Common myeloid progenitor, CD34-positive (primary cell): ENCODE measurements at places on chromosomes 2 and 18.

DNA sequence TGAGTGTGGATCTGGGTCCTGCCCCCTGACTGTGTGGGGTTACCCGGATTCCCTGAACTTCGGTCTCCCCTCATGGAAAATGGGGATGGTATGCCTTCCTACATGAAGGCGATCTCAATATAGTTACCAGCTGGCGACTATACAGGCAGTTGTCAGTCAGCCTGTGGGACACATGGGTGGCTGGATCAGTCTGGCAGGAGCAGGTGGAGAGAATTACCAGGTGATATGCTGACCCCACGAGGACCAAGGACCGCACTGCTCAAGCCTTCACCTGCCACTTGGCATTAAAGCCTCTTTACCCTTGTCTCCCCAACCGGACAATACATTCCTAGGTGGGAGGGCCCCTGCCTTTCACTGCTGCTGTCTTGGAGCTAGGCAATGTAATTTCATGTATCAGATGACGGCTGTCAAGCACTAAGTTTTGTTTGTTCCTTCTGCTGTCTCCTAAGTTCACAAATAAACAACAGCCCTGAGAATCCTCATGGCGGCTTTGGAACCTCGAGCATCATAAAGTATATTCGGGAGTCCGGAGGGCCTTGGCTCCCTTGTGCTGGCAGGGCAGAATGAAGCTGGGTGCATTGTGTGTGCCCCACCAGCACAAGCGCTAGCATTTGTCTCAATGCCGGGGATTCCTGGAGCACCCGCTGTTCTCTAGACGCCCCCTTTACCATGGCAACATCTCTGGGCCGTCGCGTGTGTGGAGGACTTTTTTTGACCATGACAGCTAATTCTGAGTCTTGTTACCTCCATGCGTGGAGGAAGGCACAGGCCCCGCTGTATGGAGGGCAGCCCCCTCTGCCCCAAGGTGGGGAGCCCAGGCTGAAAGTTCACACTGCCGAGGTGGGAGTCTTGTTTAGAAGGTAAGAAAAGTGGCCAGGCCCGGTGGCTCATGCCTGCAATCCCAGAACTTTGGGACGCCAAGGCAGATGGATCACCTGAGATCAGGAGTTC lies 48.6 kb downstream of the PDCL3 start:
- H3K27me3 ChIP-seq = no peaks in the 10 kb centered on the region
- H3K4me1 ChIP-seq = no peaks in the 10 kb centered on the region
- DNase-seq = no peak
- H3K27ac ChIP-seq = no peak overlapping the region
- no peaks in the 10 kb centered on the region for H3K36me3 ChIP-seq

GRCh38 chr18:48154828-48155227 lies 224.4 kb upstream of the SMAD2 start:
- no peaks in the 10 kb centered on the region for H3K27me3 ChIP-seq
- no peak for DNase-seq
- H3K4me3 ChIP-seq = no peak overlapping the region
- no peaks in the 10 kb centered on the region for H3K4me1 ChIP-seq

DNA sequence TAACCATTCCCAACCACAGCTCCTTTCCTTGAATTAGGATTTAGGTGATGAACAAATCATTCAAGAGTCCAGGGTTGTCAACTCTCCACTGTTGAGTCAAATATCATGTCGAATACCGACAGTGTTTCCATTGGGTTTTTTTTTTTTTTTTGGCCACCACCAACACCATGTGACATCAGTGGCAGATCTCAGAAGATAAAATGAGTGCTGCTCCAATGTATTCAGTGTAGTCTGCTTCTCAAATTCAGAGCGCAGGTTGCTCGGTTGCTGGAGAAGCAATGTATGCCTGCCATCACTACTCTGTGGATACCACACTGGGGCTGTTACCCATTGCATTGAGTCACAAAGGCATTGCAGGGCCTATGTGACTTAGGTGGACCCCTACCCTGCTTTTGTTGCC lies 10.8 kb upstream of the ATL2 start:
- no peak for DNase-seq
- no peak overlapping the region for H3K4me3 ChIP-seq
- H3K27ac ChIP-seq = no peak overlapping the region
- H3K36me3 ChIP-seq = no peaks in the 10 kb centered on the region
- H3K27me3 ChIP-seq = no peaks in the 10 kb centered on the region
- H3K4me1 ChIP-seq = peaks cover 8% of the 10 kb centered on the region

- no peaks in the 10 kb centered on the region for H3K27me3 ChIP-seq
- no peak for DNase-seq
- H3K4me3 ChIP-seq = no peak overlapping the region
- no peak overlapping the region for H3K27ac ChIP-seq
- H3K36me3 ChIP-seq = peaks cover 9% of the 10 kb centered on the region
- H3K4me1 ChIP-seq = no peaks in the 10 kb centered on the region
These were observed 63.1 kb downstream of the FAM171B start for GRCh38 chr2:186757009-186757408.

- no peak overlapping the region for H3K4me3 ChIP-seq
- DNase-seq = no peak
- H3K4me1 ChIP-seq = no peaks in the 10 kb centered on the region
- no peaks in the 10 kb centered on the region for H3K27me3 ChIP-seq
- H3K36me3 ChIP-seq = no peaks in the 10 kb centered on the region
- H3K27ac ChIP-seq = no peak overlapping the region
These were observed 105.4 kb upstream of the FAM110C start for GRCh38 chr2:151553-152334.

GRCh38 chr2:149561309-149561926 lies 26.2 kb downstream of the MMADHC start:
- no peaks in the 10 kb centered on the region for H3K27me3 ChIP-seq

- peaks cover 2% of the 10 kb centered on the region for H3K4me1 ChIP-seq
- no peaks in the 10 kb centered on the region for H3K36me3 ChIP-seq
- H3K27ac ChIP-seq = no peak overlapping the region
- H3K27me3 ChIP-seq = peaks cover 24% of the 10 kb centered on the region
- DNase-seq = no peak
These were observed 199.3 kb downstream of the MTX2 start for GRCh38 chr2:176468457-176469113.

GRCh38 chr18:3079653-3080052 lies 66.7 kb upstream of the LPIN2 start:
- DNase-seq = no peak
- no peaks in the 10 kb centered on the region for H3K27me3 ChIP-seq
- H3K27ac ChIP-seq = no peak overlapping the region
- no peaks in the 10 kb centered on the region for H3K36me3 ChIP-seq
- no peak overlapping the region for H3K4me3 ChIP-seq

DNA sequence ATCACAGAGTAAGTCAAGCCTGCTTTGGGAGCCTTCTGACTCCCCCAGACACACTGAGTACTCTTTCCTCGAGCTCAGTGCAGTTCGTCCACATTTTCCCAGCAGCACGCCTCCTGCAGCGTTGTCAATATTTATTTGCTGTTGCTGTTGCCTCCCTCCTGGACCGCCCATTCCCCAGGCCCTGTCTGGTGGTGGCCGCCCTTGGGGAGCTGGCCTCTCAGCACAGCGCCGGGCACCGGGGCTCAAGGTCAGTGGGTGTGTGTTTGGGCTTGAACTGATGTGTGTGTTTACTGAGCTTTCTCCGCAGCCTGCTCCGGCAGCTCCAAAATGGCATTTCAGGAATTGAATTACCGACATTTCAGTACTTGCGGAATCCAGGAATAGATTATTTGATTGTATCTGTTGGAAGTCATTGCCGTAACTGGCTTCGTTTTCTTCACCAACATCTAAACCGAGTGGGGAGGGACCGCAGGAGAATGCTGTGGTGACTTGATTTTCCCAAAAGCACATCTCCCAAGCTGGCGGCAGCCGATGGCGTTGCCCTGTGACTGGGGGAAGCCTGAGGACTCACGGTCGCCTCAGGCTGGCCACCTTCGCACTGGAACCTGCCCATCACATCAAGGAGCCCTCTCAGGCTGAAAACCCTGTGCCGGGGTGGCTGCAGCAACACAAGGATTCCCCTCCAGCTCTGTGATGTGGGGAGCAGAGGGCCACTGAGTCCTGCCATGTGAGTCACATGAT lies 66.0 kb downstream of the HPCAL1 start:
- no peak overlapping the region for H3K4me3 ChIP-seq
- H3K27me3 ChIP-seq = no peaks in the 10 kb centered on the region
- no peak for DNase-seq
- H3K36me3 ChIP-seq = peaks cover 2% of the 10 kb centered on the region

DNA sequence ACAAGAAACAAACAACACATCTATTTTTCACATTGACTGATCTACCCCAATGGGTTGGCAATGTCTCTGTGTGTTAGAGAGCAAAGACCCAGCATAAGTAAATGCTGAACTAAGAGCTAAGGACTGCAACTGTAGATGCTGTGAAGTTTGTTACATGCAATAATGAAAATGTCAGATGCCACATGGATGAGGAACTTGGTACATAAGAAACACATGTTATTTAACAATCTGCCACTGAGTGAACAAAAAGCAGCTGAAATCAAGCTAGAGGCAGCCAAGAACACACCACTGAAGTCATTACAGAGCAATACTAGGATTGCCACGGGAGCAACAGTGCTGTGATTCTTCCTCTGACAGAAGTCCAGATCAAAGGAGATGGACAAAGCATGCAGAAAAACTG lies 389.4 kb downstream of the CDH2 start:
- H3K36me3 ChIP-seq = no peaks in the 10 kb centered on the region
- H3K4me3 ChIP-seq = no peak overlapping the region
- DNase-seq = no peak

GRCh38 chr18:25164211-25164847 lies 187.6 kb downstream of the ZNF521 start:
- DNase-seq = peak; percentile 40
- no peaks in the 10 kb centered on the region for H3K27me3 ChIP-seq
- H3K27ac ChIP-seq = peak overlapping the region; percentile 83
- peak overlapping the region; percentile 54 for H3K4me3 ChIP-seq

DNA sequence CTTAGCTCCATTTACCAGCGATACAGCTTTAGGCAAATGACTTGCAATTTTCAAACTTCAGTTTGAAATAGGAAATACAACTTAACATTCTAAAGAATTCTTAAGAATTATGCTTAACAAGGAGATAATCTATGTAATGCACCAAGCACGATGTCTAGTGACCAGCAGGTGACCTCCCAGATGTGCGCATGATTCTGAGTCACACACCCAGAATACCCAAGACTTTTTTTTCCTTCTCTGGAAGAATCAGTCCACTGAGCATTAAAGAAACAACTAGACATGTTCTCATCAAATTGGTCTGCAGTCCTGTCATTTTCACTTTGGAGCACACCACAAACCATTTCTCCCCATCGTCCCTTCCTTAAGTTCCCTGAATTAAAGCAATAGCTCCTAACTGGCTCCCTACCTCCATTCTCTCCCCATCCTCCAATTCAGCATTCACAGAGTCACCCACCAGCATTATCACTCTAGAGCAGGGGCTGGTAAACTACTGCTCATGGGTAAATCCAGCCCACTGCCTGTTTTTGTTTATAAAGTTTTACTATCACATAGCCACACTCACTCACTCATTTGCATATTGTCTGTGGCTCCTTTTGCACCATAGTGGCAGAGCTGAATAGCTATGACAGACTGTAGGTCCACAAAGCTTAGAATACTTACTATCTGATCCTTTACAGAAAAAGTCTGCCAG lies 13.2 kb downstream of the EVA1A start:
- H3K4me3 ChIP-seq = no peak overlapping the region
- H3K27ac ChIP-seq = no peak overlapping the region
- no peaks in the 10 kb centered on the region for H3K27me3 ChIP-seq
- no peaks in the 10 kb centered on the region for H3K36me3 ChIP-seq
- no peaks in the 10 kb centered on the region for H3K4me1 ChIP-seq

GRCh38 chr18:39453882-39454281 lies 1888.3 kb upstream of the CELF4 start:
- H3K4me1 ChIP-seq = peaks cover 20% of the 10 kb centered on the region
- no peaks in the 10 kb centered on the region for H3K27me3 ChIP-seq

GRCh38 chr18:433960-434359 lies 66.5 kb downstream of the COLEC12 start:
- H3K27me3 ChIP-seq = no peaks in the 10 kb centered on the region
- H3K4me1 ChIP-seq = peaks cover 21% of the 10 kb centered on the region
- H3K27ac ChIP-seq = no peak overlapping the region
- H3K4me3 ChIP-seq = no peak overlapping the region
- DNase-seq = no peak

GRCh38 chr2:88168386-88168785 lies 1.8 kb upstream of the THNSL2 start:
- no peak overlapping the region for H3K4me3 ChIP-seq
- peaks cover 24% of the 10 kb centered on the region for H3K27me3 ChIP-seq
- H3K36me3 ChIP-seq = no peaks in the 10 kb centered on the region
- DNase-seq = no peak
- no peak overlapping the region for H3K27ac ChIP-seq
- no peaks in the 10 kb centered on the region for H3K4me1 ChIP-seq

DNA sequence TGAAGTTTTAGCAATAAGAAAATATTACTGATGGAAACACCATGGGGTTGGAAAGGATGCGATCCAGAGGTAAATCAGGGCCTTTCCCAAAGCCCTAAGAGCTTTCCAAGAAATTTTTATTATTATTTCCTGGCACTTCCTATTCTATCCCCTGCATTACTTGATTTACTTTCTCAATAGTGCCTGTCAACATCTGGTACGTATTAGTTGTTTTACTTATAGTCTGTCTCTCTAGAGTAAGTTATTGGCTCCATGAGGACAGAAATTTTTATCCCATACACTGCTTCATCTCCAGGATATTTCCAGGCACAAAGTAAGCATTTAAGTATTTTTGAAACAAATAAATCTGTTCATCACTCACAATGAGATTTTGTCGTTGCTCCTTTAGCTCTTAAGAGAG lies 18.1 kb downstream of the PPP4R1 start:
- H3K36me3 ChIP-seq = peaks cover 9% of the 10 kb centered on the region
- no peak overlapping the region for H3K27ac ChIP-seq
- no peak for DNase-seq
- peaks cover 3% of the 10 kb centered on the region for H3K4me1 ChIP-seq
- no peak overlapping the region for H3K4me3 ChIP-seq

DNA sequence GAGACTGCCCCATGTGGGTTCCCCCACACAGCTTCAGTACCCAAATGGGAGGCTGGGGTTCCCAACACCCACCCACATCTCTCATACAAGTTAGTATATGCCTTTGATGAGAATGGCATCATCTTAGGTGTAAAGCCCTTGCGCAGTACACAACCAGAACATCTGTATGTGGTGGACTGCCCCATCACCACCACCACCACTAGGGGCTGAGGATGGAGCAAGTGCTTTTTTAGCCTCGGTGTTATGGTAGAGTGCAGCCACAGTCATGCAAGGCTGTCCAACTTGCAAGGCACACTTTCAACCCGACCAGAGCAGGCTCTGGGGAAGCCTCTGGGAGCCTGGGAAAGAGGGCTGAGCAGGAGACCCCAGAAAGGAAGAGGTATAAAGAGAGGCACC lies 241.2 kb downstream of the TFCP2L1 start:
- H3K27me3 ChIP-seq = peaks cover 5% of the 10 kb centered on the region
- H3K4me3 ChIP-seq = no peak overlapping the region
- no peak for DNase-seq
- H3K4me1 ChIP-seq = no peaks in the 10 kb centered on the region
- H3K36me3 ChIP-seq = no peaks in the 10 kb centered on the region

GRCh38 chr2:214830794-214831346 lies 21.4 kb upstream of the BARD1 start:
- H3K4me1 ChIP-seq = no peaks in the 10 kb centered on the region
- peak; percentile 58 for DNase-seq
- H3K4me3 ChIP-seq = no peak overlapping the region
- H3K36me3 ChIP-seq = no peaks in the 10 kb centered on the region
